ENCODE measurements at places on chromosomes 3 and 15. TPM values are rescaled to one million over a fixed set of nuclear protein-coding genes. Genes with fewer than 3 reads are reported as not detected.
A peak's percentile ranks its signal among the peaks of the same experiment; 100 is the strongest.

GRCh38 chr3:117303443-117303842, 593.9 kb downstream of the TUSC7 start:
- no peaks in the 10 kb centered on the region for H3K36me3 ChIP-seq
- no peak overlapping the region for H3K27ac ChIP-seq
- H3K4me3 ChIP-seq: no peak overlapping the region
- no peaks in the 10 kb centered on the region for H3K4me1 ChIP-seq
- H3K27me3 ChIP-seq: no peaks in the 10 kb centered on the region

DNA sequence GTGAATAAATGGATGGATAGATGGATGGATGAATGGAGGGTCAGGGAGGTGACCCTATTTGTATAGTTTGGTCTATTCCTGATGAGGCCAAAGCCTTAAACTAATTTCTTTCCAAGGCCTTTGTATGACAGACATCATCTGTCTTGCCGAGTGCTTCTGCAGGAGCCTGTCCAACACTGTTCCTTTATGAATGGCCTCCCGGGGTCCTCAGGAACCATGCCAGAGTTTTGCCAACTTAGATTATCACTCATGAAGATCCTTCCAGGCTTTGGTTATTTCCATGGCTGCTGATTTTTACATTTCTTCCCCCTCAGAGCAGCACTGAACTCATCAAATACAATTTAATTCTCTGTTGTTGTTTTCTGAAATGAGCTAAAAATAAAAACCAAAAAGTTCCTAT, 133.0 kb upstream of the SOX2 start:
- H3K36me3 ChIP-seq: no peaks in the 10 kb centered on the region
- no peak overlapping the region for H3K27ac ChIP-seq
- no peak for DNase-seq
- H3K27me3 ChIP-seq: no peaks in the 10 kb centered on the region

DNA sequence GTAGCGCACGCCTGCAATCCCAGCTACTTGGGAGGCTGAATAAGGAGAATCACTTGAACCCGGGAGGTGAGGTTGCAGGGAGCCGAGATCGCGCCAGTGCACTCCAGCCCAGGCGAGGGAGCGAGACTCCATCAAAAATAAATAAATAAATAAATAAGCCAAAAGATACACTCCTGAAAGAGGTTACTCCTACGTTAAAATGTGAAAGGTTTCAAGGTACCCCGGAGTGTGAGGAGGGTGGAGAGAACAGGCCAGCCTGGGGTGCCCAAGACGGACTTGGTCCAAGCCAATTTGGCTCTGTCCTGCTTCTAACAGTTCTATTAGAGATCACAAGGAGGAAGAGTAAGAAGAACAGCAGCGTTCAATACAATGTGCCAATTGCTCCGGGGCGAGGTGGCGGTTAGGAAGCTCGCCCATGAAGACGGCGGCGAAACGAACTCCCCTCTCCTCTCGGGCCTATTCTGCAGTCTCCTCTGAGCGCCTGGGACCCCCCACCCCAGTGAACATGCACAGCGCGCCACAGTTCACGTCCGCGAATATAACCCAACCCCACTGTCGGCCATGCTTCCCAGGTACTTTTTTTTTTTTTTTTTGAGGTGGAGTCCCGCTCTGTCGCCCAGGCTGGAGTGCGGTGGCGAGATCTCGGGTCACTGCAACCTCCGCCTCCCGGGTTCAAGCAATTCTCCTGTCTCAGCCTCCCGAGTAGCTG, 942 bp downstream of the ELP6 start:
- no peaks in the 10 kb centered on the region for H3K27me3 ChIP-seq
- H3K4me3 ChIP-seq: peak overlapping the region; percentile 99
- no peaks in the 10 kb centered on the region for H3K4me1 ChIP-seq
- H3K36me3 ChIP-seq: peaks cover 28% of the 10 kb centered on the region

DNA sequence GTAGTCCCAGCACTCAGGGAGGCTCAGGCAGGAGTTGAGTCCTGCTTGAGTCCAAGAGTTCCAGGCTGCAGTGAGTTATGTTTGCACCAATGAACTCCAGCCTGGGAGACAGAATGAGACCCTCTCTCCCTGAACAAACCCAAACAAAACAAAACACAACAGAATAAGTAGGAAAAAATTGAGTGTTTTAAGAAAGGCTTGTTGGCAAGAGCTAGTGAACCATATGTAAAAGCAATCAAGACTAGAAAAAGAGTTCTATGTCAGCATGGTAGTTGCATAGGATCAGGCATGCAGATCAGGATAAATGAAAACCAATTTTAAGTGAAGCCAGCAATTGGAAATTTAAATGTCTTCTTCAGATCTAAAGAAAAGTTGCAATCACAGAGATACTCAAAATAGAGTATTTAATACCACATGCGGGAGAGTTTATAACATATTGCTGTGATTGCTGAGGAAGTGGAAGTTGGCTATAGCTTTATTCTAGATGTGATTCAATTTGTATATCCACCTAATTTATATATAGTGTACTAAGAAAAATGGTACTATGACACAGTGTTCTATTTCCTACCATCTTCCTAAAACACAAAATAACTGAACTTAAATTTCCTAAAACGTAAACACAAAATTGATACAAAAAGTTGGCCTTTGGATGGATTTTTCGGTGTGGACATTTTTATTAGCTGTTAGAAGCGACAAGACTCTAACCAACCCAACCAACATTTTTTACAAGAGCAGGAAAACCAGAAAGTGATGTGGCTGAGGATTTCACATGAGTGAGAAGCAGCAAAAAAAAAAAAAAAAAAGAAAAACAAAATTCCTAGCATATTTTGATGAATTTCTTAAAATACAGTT, 101.9 kb upstream of the ROBO1 start:
- DNase-seq: no peak
- H3K4me1 ChIP-seq: no peaks in the 10 kb centered on the region
- no peaks in the 10 kb centered on the region for H3K36me3 ChIP-seq
- H3K4me3 ChIP-seq: no peak overlapping the region
- H3K27ac ChIP-seq: no peak overlapping the region

DNA sequence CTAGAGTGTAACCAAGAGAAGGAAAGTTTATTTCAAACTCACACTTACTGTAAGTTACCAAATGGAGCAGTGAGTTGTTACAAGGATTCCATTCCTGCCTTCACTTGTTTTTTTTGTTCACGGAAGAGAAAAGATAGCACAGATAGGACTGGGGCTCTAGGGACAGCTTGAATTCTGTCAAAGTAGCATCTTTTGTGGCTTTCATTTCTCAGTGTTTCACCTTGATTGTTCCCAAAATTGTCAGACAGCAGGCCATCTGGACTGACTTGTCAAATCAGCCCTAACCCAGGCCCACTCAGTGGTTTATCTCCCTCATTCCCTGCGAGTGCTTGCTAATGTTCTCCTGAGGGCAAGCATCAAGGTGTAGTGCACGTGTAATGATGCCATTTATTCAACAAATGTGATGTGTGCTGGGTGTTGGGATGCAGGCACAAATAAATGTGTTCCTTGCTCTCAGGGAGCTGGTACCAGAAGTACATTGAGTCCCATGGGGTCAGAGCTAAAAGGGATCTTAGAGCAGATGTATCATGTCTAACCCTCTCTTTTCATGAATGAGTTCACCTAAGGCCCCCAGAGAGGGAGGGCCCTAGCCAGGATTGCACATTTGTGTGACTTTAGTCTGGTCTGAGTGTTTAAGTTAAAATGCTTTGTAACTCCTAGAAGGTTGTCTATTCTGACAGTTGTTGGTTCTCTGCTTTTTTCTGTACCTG, 49.1 kb downstream of the PDHB start:
- H3K36me3 ChIP-seq: no peaks in the 10 kb centered on the region
- H3K27ac ChIP-seq: no peak overlapping the region

The P2RY1 gene
- total RNA-seq: 0.92 TPM

GRCh38 chr15:100947760-100948429, 28.7 kb downstream of the LRRK1 start:
- H3K4me3 ChIP-seq: no peak overlapping the region
- H3K4me1 ChIP-seq: no peaks in the 10 kb centered on the region
- no peaks in the 10 kb centered on the region for H3K27me3 ChIP-seq
- H3K27ac ChIP-seq: no peak overlapping the region
